Activated naive CD8-positive, alpha-beta T cell treated with anti-CD3 and anti-CD28 coated beads, Interleukin-2, amount 10 ng/mL, durations not matched to agents 7 days and 5 days (primary cell): ENCODE measurements at places on chromosomes 4 and X.

- no peak for DNase-seq
These were observed 40.5 kb downstream of the SETD7 start for GRCh38 chr4:139515531-139515958.

GRCh38 chr4:47101453-47101852 lies 70.1 kb downstream of the GABRB1 start:
- DNase-seq, result no peak

DNA sequence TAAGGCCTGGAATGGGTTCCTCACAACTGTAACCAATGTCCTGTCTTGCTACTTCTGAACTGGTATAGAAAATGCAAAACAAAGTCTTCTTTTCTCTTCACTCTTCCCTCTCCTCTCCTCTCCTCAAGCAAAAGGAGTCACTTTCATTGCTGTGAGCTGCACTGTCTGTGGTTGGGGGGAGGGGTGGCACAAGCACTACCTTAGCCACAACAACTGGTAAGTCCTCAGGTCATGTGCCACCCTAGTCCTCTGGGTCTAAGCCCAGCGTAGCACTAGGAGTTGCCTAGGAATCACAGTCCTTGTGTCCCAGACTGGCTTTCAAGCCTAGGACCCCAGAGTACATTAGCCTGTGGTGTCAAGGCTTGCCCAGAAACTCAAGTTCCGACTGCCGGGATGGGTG lies 859.3 kb upstream of the AMOT start:
- DNase-seq, result no peak

DNA sequence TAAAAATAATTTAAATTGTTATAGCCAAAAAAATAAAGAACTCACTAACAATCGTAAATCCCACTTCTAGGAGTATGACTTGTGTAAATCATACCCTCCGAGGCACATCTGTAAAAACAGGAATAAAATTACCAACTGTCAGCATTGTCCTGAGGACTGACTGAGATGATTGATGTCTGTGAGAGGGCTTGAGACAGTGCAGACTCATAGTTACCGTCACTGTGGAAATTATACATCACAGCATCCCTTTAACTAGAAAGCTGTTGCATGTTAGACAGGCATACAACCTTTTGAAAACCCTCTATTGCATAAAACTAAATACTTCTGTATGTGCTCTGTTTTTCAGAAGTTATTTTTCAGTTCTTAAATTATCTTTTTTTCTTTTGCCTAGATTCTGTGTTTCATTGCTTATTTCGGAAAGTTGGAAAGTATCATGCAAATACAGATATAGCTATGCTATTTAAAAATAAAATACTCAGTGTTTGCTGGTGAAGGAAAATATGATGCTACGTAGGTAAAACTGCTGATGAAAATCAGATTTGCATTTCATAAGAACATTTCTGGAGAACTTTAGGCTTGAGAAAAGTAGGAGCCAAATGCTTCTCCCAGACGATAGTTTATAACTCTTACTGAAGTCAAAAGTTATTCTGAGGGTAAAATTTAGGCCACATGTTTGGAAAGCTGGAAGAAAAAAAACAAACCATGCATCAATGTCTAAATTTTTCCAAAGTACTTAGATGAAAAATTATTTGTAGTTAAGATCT lies 13.6 kb upstream of the RBPJ start:
- DNase-seq, result no peak

GRCh38 chr4:103907414-103907813 lies 187.6 kb upstream of the TACR3 start:
- DNase-seq, result no peak
